NCI-H1694 (cell line): ENCODE measurements at places on chromosomes 7 and 10.

GRCh38 chr7:4277936-4278335, 404.2 kb upstream of the FOXK1 start:
- DNase-seq = no peak

DNA sequence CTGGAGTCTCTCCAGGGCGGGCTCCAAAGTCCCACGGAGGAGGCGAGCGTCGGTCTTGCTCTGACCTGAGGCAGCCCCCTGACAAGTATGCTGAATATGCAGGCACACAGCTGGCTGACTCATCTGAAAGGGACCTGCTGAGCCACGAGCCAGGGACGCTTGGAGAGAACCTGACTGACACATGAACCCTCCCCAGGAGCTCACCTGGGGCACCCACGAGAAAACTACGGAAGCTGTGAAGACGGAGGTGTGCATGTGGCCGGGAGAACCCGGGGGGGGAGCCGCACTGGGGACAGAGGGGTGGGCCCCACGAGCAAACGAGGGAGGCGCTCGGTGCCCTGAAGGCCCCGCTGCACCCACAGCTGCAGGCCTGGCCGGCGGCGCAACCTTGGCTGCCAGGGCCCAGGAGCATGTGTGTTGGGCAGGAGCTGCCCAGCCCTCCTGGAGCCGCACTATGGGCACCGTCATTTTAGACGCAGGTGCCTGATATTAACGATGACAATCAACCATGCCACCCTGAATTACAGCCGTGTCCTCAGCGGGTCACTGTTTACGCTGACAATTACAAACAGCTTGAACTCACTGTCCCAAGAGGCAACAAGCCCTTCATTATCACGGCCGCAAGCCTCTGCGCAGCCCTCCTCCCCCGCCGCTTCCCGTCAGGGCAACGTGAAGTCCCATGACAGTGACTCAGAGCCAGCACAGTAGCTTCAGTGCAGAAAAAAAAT, 64.7 kb downstream of the DIP2C start:
- no peak for DNase-seq

DNA sequence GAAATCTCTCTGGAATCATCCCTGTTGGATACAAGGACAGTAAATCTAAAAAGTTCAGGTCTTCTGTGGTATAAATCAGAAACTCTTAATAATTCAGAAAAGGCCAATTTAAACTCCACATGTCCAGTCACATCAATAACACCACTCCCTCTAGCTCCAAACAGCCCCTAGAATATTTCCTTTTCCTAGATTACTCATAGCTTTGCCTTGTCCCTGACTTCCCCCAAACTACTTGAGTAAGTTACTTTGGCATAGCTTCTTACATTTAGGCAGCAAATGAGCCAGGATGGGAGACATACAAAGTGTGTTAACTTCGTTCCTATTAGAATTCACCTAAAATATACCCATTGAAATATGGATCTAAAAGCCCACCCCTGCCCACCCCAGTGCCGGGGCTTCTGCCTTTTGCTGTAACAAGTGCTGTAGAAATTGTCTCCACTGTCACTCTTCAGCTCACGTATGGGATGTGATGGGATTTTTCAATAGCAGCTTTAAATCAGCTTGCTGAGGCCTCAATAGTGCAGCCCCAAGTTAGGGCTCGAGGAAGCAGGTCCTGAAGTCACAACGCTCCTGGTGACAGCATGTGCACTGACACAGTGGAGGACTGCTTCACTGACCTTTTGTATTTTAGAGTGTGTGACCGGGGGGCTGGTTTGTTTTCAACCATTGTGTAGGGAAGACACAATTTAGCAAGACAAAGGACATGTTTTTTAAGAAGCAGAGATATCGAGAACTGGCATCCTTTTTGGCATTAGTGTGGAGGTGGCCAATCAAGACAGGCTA, 218.2 kb upstream of the KMT2E start:
- DNase-seq = no peak

DNA sequence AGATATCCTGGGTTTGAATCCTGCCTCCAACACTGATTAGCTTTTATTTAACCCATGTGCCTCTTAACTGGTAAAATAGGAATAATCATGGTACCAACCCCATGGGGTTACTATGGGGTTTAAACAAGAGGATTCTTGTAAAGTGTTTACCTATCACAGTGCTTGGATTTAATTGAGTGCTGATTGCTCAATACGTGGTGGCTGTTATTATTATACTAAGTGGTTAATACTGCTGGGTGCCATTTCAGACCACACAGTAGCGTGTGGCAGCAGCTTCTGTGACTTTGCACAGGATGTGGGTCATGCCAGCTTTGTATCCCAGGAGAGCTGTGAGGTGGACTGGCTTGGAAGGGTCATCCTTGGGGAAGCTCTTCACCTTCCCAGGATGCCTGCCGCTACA, 177.2 kb downstream of the SEC23IP start:
- DNase-seq = no peak

- DNase-seq = no peak
These were observed 53.1 kb downstream of the TEX36 start for GRCh38 chr10:125629758-125630376.

GRCh38 chr7:31640381-31640780, 46.6 kb upstream of the PPP1R17 start:
- no peak for DNase-seq

- DNase-seq = no peak
These were observed 68.0 kb downstream of the SUGCT start for GRCh38 chr7:40202851-40203250.

DNA sequence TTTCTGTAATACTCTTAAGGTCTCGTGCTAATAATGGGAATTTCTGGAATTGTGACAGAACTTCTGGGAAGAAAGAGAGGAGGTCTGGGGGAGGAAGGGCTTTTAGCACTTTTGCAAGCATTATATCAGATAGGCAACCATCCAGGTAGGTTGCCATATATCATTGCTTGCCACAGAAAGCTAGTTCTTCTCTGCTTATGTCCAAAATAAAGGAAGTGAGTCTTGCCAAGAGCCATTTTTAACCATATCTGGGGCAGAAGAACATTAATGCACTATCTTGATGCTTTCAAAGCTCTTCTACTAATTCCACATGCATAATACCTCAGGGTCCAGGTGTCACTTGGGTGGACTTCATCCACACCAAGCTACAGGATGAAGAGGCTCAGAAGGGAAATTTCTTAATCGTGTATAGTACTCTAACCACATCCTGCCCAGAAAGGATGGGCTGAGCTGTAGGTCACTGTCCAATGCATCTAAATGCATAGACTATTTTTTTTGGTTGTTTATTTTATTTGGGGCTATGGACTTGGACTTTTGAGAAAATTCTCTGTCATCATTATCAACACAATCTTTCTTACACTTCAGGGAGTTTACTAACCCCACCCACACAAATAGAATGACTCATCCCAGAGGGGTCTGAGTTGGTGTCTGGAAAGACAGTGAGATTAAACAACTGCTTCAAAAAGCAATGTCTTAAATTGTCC, 68.9 kb upstream of the ADO start:
- no peak for DNase-seq

DNA sequence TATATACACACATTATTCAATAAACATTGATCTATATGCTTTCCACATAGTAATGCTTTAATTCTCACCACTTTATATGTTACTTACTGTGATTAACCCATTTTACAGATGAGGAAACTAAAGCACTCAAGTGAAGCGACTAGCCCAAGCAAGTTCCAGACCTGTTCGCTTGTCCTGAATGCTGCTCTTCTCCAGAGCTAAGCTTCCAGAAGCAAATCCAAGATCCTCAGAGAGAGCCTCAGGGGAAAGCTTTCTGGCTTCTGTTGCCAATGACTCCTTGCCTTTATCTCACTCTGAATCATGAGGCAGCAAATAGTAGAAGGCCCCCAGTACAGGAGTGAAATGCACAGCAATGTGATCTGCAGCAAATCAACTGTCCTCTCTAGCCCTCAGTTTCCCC, 32.2 kb downstream of the XPNPEP1 start:
- DNase-seq = no peak

DNA sequence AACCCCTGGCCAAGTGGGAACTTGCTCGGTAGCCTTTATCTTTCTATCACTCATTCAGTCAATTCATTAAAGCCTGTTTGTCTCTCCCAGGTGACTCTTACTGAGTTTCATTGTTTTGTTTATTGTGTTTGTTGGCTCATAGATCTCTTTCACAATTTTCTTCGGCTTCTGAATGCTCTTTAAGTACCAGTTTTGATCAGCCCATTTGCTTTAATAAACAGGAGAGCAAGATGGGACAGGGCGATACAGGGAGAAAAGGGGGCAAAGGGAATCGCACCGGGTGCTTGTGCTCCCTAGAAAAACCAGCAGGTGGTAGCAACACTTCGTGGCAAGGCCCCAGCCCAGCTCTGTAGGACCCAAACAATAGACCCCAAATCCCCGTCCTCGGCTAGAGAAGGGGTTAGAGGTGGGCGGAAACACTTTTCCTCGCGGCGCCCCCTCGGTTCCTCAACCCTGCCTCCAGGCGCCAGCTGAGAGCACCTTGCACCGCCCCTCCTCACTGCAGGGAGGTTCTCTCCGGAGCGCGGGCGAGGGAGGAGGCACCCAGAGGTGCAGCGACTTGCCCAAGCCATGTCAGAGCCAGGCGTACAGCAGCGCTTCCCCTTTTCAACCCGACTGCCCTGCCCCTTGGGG, 1.0 kb upstream of the EPHB6 start:
- no peak for DNase-seq

DNA sequence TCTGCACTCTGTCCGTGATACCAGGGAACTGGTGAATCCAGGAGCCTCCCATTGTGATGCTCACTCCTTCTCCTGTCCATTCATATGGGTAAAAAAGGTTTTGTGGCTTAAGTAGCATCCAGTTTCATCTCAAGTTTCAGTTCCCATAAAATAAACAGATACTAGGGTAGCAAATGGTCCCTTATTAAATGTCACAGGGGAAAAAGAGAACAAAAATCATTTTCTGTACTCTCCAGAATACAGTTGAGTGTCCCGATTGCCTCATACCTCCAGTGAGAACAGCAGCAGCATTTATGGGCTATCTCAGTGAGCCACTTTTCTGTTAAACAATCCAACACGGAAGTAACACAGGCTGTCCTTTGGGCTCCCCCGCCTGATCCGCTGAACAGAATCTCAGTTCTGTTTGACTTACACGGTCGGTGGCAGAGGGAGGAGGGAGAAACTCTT, 179.6 kb downstream of the CELF2 start:
- no peak for DNase-seq

GRCh38 chr7:30931161-30931928, 19.7 kb downstream of the AQP1 start:
- DNase-seq = no peak

GRCh38 chr7:158943713-158944112, 87.4 kb downstream of the DYNC2I1 start:
- no peak for DNase-seq

- no peak for DNase-seq
These were observed 18.5 kb downstream of the RFC2 start for GRCh38 chr7:74235518-74236268.

- no peak for DNase-seq
These were observed 137.4 kb downstream of the TNS3 start for GRCh38 chr7:47444376-47445098.

DNA sequence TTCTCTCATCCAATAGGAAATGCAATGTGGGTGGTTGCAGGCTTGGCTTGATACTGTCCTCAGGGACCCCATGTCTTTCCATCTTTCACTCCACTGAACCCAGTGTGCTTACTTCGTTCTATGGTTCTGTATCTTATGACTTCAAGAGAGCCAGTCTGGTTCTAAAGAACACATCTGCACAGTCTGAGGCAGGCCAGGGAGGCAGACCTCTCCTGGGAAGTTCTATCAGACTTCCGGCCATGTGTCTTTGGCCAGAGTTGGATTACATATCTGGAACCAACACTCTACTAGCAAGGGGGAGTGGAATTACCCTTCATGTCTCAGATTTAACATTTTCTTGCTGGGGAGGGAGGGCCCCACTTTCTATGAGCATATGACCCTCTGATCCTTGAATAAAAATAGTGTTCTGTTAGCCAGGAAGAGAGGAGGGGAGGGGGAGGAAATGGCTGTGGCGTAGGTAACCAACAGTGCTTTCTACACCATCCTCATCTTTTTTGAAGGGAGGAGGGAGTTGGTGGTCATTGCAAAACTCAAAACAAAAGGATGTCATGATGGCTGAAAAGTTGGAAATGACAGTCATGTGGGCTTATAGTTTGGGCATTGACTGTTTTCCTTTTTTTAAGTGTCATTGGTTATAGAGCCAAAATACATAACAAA, 370.2 kb downstream of the GATA3 start:
- no peak for DNase-seq

- DNase-seq = no peak
These were observed 610.1 kb downstream of the LRMDA start for GRCh38 chr10:76041551-76041950.

DNA sequence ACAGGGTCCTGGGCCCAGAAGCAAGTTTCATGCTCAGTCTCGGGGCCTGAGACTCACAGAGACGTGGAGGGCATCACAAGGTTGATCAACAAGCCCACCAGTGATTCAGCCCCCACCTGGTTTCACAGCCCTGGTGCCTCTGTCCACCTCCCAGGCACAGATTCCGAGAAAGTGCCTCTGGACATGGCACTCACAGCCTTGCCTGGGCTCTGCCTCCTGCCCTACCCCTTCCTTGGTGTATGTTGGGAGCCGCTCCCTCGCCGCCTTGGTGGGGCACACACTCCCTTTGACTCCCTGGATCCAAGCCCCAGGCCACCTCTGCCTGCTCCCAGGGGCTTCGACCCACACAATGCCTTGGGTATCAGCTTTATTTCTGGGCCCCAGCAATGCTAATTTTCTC, 200.8 kb upstream of the PPP2R2D start:
- DNase-seq = no peak

- no peak for DNase-seq
These were observed 141.2 kb upstream of the HDAC9 start for GRCh38 chr7:18354108-18355085.

- no peak for DNase-seq
These were observed 54.7 kb downstream of the EMX2 start for GRCh38 chr10:117597216-117597615.

GRCh38 chr10:101793526-101793925, 10.3 kb upstream of the NPM3 start:
- no peak for DNase-seq

DNA sequence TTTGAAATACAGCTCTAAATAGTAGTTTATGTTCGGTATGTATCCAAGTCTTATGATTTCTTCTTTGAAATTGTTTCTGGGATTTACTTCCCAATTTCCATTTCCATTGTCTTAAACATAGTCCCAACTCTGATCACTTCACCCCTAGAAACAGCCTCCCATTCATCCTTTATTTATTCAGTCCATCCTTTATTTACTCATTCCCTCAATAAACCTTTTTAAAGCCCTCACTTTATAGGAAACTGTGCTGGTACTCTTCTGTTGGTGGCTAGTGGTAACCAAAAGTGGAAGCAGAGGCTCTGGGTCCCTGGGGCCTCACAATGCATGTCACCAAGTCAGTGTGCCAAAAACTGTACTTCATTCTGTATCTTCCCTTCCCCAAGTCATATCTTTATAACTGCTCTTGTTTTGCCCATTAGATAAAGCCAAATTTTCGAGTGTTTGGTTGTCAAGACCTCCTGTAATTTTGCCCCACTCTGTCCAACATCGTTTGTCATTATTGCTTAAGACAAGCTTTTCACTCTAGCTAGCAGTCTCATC, 3.9 kb upstream of the EPC1 start:
- DNase-seq = no peak
